ENCODE measurements at places on chromosomes 11 and 22.
A peak's percentile ranks its signal among the peaks of the same experiment; 100 is the strongest.

- no peak for DNase-seq
These were observed 40.5 kb upstream of the TPBGL start for GRCh38 chr11:75200051-75200450.

GRCh38 chr11:48008951-48009270 is 28.6 kb downstream of the PTPRJ start:
- no peak for DNase-seq

DNA sequence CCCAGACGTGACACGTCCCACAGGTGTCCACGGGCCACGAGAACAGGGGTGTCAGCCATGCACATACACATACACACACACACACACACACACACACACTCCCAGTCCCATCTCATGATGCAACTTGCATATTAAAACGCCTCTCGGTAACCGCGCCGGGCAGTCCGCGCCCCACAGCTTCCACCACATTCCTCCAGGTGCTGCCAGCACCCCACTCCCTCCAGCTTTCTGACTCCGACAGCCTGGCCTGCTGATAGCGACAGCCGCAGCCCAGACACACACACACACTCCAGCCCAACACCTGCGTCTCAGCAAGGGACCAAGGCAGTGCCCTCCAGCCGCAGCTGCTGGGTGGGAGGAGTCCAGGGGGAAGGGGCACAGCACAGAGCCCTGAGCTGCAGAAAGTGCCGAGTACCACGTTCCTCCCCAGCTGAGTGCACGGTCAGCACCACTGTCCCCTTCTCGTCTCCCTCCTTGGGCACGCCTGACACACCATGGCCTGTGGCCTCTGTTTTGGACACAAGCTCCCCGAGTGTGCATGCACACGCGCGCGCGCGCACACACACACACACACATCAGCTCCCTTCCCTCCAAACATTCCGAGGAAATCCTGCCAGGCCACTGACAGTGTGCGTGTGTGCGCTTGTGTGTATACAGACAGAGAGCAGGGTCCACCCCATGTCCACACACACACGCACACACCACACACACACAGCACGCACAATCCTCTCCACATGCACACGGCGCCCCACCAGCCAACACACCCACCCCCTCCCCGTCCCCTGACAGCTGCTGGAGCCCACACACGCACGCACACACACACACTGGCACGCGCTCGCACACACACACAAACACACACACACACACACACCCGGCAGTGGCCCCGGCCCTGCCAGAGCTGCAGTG is 1.2 kb downstream of the ELFN2 start:
- no peak for DNase-seq

DNA sequence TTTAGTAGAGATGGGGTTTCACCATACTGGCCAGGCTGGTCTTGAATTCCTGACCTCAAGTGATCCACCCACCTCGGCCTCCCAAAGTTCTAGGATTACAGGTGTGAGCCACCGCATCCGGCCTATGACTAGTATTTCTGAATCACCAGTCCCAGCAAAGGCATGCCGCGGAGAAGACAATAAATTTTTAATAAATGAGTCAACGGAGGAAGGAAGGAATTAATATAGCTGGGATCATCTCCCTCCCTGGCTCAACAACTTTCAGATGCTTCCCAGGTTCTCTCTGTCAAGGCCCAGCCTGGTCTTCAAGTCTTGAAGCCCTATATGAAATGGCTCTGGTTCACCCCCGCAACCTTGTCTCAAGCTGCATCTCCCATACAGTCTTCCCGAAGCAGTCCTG is 45.7 kb downstream of the CYTH4 start:
- no peak for DNase-seq

DNA sequence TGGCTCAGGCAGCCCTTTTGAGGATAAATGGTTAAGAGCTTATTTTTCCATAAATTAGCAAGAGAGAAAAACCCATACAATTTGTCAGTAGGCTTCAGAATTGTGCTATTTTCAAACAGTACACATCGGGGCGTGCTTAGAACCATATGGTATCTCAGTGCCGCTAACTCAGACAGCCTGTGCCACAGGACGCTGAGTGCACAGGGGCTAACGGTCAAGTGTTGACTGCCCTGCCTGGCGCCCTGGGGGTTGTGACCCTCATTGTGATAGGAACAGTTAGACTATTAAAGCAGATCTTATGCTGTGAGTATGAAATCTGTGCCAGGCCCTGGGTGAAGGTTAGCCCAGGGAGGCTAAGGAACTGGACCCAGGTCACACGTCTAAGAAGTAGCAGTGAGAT is 1519.7 kb downstream of the BRD1 start:
- no peak for DNase-seq

DNA sequence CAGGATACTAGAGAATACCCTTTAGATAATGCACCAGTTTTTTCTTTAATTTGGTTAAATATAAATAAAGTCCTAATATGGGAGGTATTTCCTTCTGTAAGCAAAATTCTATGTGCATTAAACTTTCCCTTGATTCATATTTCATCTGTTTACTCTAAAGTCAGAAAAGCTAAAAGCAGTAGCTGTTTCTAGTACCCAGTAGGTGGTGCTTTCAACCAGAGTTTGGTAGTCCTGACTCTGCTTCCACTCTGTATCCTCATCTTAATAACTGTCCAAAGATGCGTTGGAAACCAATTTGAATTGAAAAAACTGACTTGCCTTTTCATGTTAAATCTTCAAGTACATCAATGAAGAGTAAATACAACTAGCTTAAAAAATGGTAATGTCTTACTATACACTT is 1065.2 kb downstream of the JRKL start:
- no peak for DNase-seq

DNA sequence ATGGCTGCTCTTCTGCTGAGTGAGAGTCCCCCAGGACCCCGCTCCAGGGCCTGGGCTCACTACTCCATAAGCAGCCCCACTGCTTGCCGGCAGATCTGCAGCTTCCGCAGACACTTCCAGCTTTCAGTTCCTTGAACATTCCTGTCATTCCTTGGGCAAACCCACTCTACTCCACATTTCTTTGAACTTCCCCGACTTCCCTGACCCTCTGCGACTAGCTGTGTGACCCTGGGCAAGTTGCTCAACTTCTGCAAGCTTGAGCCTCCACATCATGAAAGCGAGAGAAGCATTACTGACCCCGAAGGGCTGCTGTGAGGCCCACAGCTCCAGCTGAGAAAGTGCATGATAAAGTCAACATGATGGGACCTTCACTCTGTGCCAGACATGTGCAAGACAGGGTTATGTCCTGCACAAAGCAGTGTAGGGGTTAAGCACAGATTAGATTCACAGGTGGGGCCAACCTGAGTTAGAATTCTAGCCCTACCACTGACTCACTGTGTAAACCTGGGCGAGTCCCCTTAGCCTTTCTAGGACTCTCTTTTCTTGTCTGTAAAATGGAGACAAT is 51.8 kb downstream of the THAP12 start:
- DNase-seq, result no peak

- peak; percentile 4 for DNase-seq
These were observed 3.4 kb downstream of the TIMM10 start for GRCh38 chr11:57527056-57527631.

- no peak for DNase-seq
These were observed 546.1 kb downstream of the BUD13 start for GRCh38 chr11:116226731-116227130.

DNA sequence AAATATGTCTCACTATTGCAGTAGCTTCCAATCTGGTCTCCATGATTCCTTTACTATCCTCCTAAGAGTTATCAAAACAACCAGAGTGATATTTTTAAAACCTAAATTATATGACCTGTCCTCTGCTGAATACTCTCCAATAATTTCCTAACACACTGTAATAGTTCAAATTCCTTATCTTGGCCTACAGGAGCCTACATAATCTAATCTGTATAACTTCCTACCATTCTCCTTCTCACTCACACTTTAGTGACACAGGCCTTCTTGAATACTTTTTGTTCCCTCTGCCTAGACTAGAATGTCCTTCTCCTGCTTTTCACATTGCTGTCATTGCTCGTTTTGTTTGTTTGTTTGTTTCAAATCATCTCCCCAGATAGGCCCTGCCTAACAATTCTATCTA is 9.4 kb downstream of the FHIP1B start:
- DNase-seq, result no peak

GRCh38 chr11:46216019-46216764 is 61.3 kb upstream of the CREB3L1 start:
- no peak for DNase-seq

GRCh38 chr11:14424096-14424495 is 65.1 kb upstream of the RRAS2 start:
- no peak for DNase-seq

DNA sequence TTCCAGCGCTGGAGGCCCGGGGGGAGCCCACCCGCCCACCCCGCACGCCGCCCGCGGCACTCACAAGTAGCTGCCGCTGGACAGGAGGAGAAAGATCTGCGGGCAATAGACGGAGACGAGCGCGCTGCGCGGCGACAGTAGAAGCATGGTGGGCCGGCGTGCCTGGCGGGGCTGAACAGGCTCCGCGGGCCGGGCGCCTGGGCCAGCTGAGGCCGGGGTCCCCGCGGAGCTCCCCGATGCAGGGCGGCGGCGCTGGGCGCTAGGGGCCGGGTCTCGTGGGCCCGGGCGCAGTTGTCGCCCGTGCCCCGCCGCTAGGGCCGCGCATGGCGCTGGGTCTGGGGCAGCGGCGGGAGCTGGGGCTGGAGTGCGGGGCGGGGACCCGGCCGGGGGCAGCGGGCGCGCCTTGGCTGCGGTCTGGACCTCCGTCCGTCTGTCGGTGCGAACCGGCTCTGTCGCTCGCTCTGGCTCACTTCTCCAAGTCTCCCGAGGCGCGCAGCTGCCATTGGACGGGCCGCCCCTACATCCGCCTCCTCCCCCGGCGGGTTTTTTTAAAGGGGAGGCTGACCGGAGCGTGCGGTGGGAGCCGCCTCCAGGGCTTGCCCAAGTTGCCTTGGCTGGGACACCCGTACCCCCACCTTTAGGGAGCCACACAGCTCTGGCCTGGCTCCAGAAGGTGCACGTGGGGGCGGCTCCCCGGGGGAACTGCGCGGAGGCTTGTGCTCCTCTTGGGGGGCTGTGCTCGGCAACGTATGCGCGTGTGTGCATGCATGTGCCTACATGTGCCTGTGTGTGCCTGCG is 4.7 kb downstream of the WNT7B start:
- no peak for DNase-seq

DNA sequence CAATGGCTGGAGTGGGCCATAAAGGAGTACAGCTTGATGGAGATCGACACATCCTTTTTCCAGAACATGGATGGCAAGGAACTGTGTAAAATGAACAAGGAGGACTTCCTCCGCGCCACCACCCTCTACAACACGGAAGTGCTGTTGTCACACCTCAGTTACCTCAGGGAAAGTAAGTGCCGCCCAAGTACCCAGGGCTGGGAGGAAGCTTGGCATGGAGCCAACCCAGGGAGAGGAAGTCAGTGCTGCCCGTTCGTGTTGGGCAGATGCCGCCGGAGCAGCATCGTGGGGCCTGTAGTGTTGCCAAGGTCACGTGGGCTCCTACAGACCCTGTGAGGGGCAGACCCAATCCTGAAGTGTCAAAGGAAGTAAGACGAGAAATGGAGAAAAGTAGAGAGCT is 78.9 kb downstream of the FLI1 start:
- DNase-seq, result no peak

DNA sequence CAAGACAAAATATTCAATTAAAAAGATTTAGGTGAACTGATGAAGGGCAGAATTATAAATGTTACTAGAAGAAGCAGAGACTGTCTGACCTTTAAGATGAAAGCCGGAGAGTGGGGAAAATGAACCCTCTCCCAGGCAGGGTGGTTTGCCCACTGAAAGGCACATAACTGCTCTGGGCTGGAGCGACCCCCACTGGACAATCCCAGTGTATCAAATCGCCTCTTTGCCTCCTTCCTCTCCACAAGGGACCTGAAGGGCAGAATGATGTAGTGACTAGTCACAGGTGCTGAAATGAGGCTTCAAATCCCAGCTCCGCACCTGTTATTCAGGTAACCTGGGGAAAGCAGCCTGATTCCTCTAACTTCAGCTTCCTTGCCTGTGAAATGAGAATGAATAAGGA is 69.0 kb downstream of the EFCAB6 start:
- DNase-seq, result no peak

DNA sequence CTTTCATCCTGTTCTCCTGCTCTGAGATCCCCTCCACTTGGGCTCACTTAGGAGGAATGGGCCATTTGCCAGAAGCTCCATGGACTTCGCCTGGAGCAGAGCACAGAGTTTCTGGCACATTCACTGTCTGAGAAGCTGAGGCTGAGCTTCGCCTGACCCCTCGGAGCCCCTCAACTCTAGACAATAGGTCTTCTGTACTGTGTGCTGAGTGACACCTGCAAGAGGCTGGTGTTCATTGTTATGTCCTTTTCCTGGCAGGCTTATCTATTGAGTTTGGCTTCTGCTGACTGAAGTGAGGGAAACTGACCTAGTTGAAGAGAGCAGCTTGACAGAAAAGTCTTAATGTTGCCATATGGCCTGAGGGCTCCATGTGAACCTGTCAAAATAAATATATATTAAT is 124.3 kb downstream of the EHF start:
- no peak for DNase-seq

- no peak for DNase-seq
These were observed 101.5 kb downstream of the BRD1 start for GRCh38 chr22:49726022-49726681.

DNA sequence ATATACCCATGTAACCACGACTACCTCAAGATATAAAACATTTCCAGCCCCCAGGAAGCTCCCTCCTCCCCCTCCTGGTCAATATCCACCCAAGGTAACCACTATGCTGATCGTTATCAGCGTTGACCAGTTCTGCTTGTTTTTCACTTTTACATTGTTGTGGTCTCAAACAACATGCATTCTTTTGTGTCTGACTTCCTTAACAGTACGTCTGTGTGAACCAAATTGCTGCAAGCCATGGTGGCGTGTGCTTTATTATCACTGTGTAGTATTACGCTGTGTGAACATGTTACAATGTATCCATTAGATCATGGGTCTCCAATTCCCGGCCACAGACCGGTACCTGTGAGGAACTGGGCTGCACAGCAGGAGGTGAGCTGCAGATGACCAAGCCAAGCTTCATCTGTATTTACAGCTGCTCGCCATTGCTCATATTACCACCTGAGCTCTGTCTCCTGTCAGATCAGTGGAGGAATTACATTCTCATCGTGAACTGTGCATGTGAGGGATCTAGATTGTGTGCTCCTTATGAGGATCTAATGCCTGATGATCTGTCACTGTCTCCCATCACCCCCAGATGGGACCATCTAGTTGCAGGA is 15.5 kb upstream of the GRK3 start:
- no peak for DNase-seq

DNA sequence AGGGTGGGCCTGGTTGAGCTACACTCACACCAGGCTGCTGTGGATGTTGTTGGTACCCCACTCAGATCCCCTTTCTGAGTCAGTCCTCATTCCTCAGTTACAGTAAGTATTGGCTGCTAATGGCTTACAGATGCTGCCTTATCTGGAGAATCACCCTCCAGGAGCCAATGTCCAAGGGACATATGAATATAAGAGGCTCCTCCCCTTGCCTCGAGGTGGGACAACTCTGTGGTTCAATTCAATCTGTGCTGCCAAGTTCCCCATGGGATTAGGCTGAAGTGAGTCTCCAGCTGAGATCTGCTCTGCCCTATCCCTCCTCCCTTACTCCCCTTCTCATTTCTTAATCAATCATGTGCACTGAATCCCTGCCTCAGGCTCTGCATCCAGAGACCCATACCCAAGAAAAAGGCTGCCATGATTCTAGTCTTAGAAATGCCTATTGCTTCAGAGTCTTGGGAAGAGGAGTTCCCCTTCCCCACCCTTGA is 168.8 kb upstream of the SYT13 start:
- DNase-seq, result no peak

- DNase-seq, result no peak
These were observed 374.3 kb upstream of the MPPED2 start for GRCh38 chr11:30960387-30960992.

GRCh38 chr11:86414032-86414431 is 39.3 kb downstream of the CCDC81 start:
- no peak for DNase-seq

- no peak for DNase-seq
These were observed 8.0 kb downstream of the NAGA start for GRCh38 chr22:42062506-42063170.
